Left ventricle myocardium superior (tissue), 1 donor: ENCODE measurements at places on chromosomes 16 and 17. TPM values are rescaled to one million over a fixed set of nuclear protein-coding genes. Genes with fewer than 3 reads are reported as not detected.

Gene KLHL10
- 0.12 TPM for total RNA-seq

Gene SEPTIN12
- total RNA-seq: not detected

DNA sequence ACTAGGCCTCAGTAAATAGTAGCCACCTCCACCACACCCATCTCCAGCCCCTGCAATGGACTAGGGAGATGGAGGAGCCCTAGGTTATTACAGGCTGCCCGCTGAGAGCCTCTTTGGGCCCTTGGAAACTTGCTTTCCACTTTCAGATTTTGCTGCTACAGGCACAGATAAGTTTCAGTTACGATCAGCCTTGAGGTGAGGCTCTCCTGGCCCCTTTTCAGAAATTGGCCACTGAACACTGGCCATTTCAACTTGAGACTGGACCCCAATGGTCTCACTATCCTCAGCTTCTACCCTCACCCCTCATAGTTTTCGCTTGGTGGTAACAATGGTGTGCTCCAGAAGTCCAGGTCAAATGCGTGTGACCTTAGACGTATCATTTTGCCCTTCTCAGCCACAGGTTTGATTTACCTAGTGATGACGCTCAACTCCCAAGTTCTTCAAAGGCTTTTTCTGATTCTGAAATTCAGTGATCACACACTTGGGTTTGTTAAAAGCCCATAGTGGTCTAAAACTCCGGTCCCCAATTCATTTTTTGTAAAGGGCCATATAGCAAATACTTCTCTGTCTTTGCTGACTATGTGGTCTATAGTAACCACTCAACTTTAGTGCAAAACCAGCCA is 1.0 kb downstream of the PMM2 start:
- no peak for DNase-seq

GRCh38 chr17:51147650-51148049 is 5.7 kb upstream of the NME1 start:
- no peak for DNase-seq

Gene LGALS9B
- not detected for total RNA-seq

Gene PLEKHG4
- total RNA-seq: 1.5 TPM

Gene GRIN2C
- 0.52 TPM for total RNA-seq

Gene DHX58
- 3.8 TPM for total RNA-seq

DNA sequence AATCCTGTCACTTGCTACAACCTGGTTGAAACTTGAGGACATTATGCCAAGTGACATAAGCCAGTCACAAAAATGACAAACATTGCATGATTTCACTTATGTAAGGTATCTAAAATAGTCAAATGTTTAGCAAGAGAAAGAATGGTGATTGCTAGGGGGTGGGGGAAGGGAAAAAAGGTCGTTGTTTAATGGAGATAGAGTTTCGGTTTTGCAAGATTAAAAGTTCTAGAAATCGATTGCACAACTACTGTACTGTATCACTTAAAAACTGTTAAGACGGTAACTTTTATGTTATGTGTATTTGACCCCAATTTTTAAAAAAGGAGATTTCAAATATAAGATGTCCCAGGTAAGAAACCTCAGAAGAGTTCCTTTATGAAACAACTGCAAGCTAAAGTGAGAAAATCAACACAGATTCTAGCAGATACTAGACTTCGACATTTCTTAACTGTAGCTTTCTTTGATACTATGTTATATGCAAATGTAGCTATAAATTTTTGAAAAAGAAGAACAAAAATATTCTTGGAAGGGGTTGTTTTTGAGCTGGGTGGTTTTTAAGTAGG is 5.9 kb downstream of the MEOX1 start:
- DNase-seq: no peak

Gene IRX6
- not detected for total RNA-seq

GRCh38 chr17:34299956-34300577 is 14.5 kb downstream of the CCL11 start:
- no peak for DNase-seq

GRCh38 chr16:46748775-46749705 is 896 bp upstream of the MYLK3 start:
- DNase-seq: peak; percentile 90

DNA sequence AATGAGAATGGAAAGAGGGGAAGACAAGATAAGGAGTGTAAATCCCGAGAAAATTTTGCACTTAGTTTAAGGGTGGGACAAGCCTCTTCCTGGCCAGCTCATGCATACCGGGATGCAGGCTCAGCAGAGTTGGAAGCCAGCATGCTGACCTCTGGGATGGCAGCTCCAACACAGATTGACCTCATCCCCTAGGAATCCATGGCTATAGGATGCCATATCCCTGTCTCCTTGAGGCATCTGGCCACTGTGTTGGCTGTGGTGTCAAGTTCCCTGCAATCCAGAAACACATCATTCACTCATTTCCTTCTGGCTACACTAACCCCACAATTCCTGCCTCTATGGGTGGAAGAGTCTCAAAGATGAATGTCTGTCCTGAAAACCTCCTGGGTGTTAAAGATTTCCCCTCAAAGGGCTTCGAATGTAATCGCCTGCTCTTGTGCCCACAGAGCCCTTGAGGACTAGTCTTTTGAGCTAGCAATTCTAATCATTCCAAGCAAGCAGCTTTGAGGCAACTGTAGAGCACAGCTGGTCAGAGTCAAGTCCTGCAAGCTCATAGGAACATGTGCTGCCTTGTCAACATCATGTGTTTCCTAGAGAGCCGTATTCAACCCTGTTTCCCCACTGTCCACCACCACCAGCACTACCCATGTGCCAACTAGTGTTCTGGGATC is 141.4 kb downstream of the PMP22 start:
- DNase-seq: no peak

Gene CACNG1
- not detected for total RNA-seq

DNA sequence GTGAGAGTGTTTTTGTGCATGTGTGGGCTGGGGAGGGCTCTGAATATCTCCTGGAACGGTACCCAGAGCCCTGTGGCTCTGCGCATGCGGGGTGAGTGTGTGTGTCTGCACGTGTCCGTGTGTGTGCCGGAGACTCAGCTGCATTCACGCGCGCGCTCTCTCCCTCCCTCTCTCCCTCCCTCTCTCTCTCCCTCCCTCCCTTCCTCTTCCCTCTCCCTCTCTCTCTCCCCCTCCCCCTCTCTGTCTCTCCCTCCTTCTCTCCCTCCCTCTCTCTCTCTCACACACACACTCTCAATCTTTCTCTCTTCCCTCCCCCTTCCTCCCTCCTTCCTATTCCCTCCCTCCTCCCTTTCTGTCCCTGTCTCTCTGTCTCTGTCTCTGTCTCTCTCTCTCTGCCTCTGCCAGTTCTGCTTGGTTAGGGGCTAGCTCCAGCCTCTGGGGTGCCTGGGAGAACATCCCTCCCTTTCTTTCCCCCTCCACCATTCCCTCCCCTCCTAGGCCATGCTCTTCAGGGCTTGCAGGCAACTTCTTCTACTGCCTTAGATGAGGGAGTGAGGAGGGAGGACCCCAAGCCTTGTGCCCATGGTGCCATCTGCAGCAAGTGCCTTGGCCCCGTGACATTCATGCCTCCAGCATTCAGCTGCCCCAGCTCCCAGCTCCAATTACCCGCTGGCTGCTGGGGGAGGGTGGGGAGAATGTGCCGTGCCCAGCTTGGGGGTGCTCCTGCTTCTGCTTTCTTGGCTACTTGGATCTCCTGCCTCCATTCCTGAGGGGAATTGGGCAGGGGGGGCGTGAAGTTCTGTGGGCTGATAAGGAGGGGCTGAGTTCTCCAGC is 6.4 kb downstream of the THRA start:
- DNase-seq: peak; percentile 96

DNA sequence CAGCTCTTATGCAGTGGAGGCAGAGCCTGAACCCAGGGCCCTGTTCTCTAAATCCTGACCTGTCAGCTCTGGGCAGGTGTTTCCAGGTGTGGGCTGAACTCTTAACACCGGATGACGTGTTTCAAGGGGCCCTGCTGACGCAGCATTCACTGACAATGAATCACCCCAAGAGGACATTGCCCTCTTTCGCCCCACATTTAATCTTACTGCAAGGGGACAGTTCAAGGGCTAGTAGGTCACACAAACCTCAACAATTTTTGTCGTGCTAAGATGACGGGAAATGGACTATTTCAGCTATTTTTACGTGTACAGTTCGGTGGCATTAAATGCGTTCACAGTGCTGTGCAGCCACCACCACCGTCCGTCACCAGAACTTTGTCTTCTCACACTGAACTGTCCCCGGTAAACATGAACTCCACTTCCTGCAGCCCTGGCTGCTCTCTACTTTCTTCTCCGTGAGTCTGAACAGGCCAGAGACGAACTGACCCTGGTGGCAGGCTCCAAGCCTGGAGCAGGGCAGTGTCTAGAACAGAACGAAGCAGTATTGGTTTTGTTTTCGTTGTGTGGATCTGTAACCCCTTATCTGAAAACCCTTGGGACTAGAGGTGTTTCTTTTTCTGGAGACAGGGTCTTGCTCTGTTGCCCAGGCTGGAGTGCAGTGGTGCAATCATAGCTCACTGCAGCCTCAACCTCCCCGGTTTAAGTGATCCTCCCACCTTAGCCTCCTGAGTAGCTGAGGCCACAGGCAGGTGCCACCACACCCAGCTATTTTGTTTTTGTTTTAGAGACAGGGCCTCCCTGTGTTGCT is 88.4 kb upstream of the CIBAR2 start:
- peak; percentile 9 for DNase-seq

Gene CCR7
- total RNA-seq: 0.22 TPM

DNA sequence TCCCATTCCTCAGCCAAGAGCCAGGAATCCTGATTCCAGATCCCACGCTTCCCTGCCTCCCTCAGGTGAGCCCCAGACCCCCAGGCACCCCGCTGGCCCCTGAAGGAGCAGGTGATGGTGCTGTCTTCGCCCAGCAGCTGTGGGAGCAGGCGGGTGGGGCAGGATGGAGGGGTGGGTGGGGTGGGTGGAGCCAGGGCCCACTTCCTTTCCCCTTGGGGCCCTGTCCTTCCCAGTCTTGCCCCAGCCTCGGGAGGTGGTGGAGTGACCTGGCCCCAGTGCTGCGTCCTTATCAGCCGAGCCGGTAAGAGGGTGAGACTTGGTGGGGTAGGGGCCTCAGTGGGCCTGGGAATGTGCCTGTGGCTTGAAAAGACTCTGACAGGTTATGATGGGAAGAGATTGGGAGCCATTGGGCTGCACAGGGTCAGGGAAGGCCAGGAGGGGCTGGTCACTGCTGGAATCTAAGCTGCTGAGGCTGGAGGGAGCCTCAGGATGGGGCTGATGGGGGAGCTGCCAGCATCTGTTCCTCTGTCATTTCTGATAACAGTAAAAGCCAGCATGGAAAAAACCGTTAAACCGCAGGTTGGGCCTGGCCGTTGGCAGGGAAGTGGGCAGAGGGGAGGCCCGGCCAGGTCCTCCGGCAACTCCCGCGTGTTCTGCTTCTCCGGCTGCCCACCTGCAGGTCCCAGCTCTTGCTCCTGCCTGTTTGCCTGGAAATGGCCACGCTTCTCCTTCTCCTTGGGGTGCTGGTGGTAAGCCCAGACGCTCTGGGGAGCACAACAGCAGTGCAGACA is at the start of gene SPN:
TSS of gene SPN (plus strand) at position 232 of the 791 bp plus-strand sequence. CDS start at position 714, 482 bp downstream.
- DNase-seq: no peak

- no peak for DNase-seq
These were observed 140.2 kb downstream of the TMEM132E start for GRCh38 chr17:34719569-34719968.

DNA sequence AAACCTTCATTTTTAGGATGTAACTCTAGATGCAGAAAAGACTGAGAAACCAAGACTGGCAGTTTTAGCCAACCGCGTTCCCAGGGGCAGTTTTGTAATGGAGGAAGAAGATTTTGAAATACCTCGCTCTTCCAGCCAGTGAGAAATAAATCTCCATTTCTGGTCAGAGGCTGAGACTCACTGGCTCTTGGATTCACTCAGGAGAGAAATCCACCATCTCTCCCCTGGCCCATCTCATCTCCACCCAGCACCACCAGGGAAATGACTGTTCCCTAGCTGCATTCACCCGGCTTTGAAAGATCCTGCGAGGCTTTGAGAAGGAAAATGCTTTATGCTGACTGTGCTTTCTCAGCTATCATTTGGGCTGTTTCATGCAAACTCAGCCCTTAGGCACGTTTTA is 185.2 kb downstream of the SOX9 start:
- DNase-seq: peak; percentile 48

Gene SOX8
- 0.47 TPM for total RNA-seq

Gene MMP25
- total RNA-seq: 2.8 TPM

GRCh38 chr17:3810019-3810418 is 9.0 kb upstream of the ITGAE start:
- DNase-seq: no peak

GRCh38 chr17:13395862-13396261 is 205.9 kb downstream of the HS3ST3A1 start:
- no peak for DNase-seq

Gene HSD3B7
- total RNA-seq: 7.4 TPM

DNA sequence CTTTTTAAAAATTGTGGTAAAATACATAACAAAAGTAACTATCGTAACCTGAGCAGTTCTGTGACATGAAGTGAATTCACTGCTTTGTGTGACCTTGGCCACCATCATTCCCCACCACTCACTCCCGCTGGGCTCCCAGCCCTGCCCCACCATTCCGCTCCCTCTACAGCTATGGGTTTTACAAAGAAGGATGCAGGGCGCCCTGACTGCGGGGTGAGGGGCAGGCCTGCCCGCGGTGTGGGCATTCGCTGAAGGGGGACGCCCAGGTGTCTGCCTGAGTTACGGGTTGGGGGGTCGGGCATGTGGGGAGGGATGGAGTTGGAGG is at the start of gene CEMP1:
TSS of gene CEMP1 (minus strand) at position 38 of the 325 bp plus-strand sequence. CDS start 335 bp downstream, outside the sequence.
- DNase-seq: no peak

- DNase-seq: no peak
These were observed 99.7 kb upstream of the CDH8 start for GRCh38 chr16:62135911-62136310.

DNA sequence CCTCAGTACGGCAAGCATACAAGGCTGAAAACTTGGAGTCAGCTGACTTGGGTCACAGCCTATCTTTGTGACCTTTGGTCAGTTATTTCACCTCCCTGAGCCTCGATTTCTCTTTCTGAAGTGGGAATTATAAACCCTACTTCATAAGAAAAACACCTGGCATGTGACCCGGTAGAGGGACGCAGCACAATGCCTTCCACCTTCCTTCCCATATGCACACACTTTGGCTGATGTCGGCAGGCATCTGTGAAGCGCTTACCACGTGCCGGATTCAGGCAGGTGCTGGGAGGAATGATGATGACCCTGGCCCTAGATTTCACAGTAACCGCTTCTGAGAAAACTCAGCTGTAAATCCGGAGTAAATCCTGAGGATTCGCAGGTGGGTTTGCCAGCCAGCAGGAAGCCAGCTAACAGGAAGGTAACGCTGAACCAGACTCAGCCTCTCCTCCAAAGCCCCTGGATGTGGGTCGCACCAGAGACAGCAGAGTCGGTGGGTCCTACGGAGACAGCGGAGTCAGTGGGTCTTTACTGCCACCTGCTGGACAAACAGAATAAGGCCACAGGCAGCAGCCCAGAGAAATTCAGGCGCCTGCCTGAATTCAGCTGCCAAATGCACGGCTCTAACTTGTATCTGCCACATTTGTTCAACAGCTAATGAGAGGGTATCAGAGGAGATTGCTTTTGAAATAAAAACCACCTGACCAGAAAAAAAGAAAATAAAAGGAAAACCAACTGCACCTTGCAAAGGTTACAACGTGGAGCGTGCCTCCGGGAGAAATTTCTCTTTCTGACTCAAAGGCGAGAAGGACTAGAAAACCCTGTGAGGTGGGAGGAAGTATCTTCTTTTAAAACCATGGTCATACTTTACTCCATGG is 16.6 kb downstream of the COPRS start:
- DNase-seq: peak; percentile 64

DNA sequence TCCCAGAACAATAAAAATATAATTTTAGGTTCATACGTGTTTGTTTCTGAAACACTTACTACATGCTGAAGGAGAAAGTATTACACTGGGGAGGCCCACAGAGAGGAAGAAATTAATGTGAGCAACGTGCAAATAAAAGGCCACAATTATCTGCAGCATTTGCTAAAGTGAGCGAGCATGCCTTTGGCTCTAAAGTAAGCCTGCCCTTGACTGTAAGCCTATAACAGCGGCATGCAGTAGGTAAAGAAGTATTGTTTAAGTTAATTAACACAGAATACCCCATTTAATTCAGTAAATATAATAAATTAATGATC is 13.2 kb upstream of the COTL1 start:
- DNase-seq: no peak

Gene CLEC19A
- total RNA-seq: not detected
